Ecto neural progenitor cell (in vitro differentiated cells): ENCODE measurements at places on chromosomes 16 and 17.
A peak's percentile ranks its signal among the peaks of the same experiment; 100 is the strongest.

DNA sequence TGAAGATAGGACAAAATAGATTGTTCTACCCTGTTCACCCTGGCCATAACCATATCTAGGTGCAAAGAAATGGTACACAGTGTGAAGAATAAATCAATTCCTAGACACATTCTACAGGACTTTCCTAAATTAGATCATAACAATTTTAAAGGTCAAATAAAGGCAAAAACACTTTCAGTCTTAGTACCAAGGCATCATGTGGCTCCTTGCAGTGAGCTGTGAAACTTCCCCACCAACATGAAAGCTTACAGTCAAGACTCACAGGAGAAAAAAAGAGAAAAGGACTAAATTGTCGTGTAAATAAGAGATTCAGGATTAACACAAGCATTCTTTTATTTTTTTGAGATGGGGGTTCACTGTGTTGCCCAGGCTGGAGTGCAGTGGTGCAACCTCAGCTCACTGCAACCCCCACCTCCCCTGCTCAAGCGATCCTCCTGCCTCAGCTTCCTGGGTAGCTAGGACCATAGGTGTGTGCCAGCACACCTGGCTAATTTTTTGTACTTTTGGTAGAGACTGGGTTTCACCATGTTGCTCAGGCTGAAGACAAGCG, 14.2 kb downstream of the NSMCE1 start:
- DNase-seq: no peak

DNA sequence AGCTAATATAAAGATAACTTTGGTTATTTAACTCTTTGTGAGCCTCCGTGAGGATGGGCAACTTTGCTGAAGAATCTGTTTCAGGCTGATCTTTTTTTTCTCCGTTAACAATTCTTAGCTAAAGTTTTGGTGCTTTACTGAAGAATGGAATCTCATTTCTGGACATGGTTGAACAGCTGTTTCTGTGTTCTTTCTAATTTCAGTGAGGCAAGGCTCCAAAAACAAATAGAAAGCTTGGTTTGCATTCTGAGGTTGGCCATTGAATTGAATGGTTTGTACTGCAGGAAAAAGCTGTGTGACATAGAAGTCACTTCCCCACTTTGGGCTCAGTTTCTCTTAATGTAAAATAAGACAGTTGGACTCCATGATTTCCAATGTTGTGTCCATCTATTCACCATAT, 22.3 kb upstream of the HLF start:
- no peak for DNase-seq

DNA sequence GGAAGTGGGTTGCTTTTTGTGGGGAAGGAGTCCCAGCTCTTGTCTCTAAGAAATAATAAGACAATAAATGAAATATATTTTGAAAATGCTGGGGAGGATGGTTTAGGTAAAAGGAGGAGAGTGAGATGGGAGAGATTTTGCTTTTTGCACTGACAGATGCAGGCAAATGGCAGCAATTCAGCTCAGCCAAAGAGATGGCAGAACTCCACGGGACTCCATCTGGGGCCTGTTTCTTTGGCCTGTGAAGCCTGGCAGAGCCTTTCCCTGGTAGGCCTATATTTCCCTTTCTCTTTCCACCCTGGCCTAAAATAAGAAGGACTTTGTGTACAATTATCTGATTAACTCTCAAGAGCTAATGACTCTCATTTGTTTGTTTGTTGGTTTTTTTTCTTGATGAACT, 1525.1 kb downstream of the CDH11 start:
- no peak for DNase-seq

- DNase-seq: no peak
Observed at GRCh38 chr17:35167666-35168065, 20.0 kb downstream of the UNC45B start.

- peak; percentile 58 for DNase-seq
Observed at GRCh38 chr16:31064882-31065461, 9.1 kb downstream of the ZNF668 start.

- DNase-seq: no peak
Observed at GRCh38 chr16:79638386-79638785, 37.8 kb upstream of the MAF start.

GRCh38 chr16:7013990-7014389, 318.7 kb upstream of the RBFOX1 start:
- no peak for DNase-seq

DNA sequence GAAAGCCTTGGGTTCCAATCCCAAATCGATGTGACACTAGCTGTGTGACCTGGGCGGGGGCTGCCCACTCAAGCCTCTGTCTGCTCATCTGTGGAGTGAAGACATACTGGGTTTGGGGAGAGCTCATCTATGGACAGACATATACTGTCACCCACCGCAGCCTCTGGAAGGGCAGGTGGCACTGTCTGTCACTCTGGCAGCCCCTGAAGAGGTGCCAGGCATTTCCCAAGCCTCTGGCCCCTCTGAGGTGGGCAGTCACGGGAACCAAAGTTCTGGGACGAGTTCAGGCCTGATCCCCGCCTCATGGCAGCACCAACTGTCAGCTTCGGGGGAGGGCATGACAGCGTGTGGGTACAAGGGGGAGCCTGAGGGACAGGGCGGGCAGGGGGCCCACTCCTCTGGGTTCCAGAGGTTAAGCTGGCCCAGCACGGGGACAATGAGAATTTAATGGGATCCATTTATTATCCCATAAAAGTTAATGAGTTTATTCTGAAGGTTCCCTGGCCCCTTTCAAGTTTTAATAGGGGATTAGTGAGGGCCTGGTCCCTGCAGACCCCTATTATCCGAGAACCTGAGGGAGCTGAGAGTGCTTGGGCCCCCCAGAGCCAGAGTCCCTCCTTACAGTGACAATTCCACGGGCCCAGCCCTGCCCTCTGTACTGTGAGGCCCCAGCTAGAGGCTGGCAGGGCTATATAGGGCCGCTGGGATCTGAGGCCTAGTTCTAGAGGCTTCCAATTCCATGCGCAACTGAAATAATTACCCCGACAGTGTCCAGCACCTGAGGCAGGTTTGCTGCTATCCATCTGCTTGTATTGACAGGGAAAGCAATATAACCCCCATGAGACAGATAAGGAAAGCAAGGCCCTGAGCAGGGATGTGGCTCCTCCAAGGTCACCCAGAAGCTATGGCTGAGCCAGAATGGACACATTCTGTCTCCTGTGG, 18.8 kb downstream of the SEZ6 start:
- no peak for DNase-seq

GRCh38 chr17:7281074-7281952, at the start of gene SLC2A4:
Gene SLC2A4 (plus strand): TSS chr17:7281718. CDS start chr17:7281935, 217 bp downstream.
- peak; percentile 99 for DNase-seq

DNA sequence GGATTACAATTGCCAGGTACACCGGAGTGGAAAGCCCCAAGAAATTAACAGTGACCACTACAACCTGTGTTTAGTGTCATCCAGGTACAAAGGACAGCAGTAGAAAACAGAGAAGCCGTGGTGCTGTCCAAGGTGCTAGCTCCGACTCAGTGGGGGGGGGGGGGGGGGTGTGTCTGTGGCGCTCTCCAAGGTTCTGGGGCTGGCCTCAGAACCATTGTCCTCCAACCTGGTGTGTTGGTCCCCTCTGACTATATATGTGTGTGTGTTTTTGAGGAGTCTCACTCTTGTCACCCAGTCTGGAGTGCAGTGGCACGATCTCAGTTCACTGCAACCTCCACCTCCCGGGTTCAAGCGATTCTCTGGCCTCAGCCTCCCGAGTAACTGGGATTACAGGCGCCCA, 5.8 kb upstream of the ZNF23 start:
- peak; percentile 81 for DNase-seq

DNA sequence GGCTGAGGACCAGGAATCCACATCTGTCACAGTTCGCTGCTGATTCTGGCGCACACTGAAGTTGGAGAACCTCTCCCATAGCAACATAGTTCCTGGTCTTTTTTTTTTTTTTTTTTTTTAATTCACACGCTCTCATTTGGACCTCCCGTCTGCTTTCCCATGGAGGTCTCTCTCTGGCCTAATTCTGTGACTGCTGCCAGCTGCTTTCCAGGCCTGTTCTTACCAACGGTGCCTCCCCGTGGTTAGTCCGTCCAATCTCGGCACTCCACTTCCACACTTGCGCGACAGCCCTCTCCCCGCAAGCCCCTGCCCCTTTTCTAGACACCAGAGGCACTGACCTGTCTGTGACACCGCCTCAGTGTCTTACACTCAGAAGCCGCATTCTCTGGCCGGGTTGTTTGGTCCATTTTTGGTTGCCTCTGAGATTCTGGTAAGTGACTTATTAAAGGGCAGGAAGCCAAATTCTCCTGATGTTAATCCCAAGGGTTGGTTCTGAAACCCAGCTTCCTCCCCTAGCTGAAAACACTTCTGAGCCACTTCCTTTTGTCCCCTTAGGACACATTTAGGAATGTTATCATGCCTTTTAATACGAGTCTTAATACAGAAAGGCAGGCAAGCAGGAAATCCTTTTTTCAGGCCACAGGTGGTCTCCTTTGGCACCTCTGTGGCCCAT, 1.1 kb upstream of the AKTIP start:
- DNase-seq: peak; percentile 50

- DNase-seq: no peak
Observed at GRCh38 chr16:55274391-55274790, 49.6 kb upstream of the IRX6 start.

- no peak for DNase-seq
Observed at GRCh38 chr17:7460850-7461660, 16.2 kb downstream of the CHRNB1 start.

- DNase-seq: peak; percentile 80
Observed at GRCh38 chr17:1762901-1763898, 1.3 kb downstream of the SERPINF1 start.

DNA sequence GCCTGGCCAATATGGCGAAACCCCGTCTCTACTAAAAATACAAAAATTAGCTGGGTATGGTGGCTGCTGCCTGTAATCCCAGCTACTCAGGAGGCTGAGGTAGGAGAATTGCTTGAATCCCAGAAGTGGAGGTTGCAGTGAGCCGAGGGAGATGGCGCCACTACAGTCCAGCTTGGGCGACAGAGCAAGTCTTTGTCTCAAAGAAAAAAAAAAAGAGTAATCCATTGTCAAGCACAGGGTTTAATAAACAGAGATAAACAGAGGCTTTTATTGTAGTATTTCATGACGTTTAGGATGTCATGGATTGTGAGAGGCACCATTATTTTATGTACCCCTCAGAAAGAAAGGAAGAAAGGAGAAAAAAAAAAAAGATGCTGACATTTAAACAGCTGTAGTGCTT, 75.2 kb upstream of the RNU2-1 start:
- no peak for DNase-seq

DNA sequence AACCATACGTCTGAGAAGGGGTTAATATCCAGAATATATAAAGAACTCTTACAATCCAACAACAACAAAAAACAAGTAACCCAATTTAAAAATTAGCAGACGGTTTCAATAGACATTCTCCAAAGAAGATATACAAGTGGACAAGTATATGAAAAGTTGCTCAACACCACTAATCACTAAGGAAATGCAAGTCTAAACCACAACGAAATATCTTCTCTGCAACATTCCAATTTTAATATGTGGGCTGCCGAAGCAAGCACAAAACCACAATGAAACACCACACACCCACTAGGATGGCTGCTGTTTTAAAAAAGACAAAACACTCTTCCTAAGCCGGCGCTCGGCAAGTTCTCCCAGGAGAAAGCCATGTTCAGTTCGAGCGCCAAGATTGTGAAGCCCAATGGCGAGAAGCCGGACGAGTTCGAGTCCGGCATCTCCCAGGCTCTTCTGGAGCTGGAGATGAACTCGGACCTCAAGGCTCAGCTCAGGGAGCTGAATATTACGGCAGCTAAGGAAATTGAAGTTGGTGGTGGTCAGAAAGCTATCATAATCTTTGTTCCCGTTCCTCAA, 5.9 kb upstream of the SLC13A2 start:
- no peak for DNase-seq

DNA sequence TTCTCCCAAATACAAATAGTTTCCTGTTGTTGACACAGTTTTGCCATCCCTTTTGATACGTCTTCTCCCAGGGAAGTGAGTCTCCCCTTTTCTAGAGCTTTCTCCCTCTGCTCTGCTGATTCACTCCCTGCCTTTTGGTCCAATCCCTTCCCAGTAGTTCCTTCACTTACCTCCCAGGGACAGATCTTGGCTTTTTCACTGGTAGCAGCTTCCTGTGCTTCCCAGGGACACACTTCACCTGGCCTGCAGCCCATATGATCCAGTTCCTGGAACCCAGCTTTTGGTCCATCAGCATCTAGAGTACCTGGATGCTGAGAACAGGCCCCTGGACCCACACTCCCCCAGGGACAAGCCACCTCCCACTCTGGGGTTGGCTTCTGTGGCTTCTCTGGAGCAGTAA, 15.8 kb downstream of the GPR179 start:
- DNase-seq: no peak

DNA sequence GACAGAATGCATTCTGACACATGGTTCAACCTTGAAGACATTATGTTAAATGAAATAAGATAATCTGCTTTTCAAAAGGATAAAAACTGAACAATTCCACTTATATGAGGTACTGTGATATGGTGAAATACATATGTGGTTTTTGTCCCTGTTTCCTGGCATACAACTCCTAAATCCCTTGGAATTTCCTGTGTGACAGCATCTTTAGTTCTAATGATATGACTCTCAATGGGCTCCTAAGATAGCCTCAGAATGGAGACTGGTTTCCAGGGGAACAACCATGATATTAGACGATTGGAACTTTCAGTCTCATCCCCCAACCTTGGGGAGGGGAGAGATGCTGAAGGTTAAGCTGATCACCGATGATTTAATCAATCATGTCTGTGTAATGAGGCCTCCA, 37.7 kb upstream of the PHLPP2 start:
- DNase-seq: no peak

- no peak for DNase-seq
Observed at GRCh38 chr17:3590231-3590630, 19.0 kb downstream of the TRPV1 start.

DNA sequence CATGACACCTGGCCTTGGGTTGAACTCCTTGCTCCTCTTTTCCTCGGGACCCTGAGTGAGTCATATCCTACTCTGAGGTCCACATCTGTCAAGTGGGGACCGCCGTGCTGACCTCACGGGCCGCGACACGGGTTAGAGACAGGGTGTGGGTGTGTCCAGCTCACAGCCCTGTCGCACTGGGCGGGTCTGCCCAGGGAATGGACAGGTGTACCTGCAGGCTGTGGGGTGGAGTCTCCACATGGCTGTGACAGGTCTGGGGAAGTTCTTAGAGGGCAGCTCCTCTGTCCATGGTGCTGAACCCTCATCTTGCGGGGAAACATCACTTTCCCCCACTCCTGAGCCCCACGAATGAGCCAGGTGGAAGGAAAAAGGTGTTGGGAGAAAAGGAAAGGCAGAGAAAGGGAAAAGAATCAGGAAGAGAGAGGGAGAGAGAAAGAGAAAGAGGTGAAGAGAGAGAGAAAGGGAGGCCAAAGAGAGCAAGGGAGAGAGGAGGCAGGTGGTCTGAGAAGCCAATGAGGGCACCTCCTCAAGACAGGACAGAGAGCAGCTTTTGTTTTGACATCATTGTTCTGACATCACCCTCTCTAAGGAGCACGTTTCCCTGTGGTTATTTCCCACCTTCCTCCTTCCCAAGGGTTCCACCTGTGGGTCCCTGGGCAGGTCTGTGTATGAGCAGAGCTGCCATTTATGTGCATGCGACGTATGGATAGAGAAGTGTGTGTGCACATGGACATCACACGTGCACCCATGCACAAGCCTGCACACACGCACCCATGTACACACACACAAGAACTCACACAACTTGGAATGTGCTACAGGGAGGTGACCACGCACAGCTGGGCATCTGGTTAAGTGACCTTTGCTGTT, 32.6 kb upstream of the CBFA2T3 start:
- no peak for DNase-seq

- DNase-seq: no peak
Observed at GRCh38 chr16:50272687-50273381, 6.5 kb downstream of the ADCY7 start.
